ENCODE measurements at places on chromosomes 7 and 10.

- DNase-seq, result no peak
Observed at GRCh38 chr7:148791546-148791945, 92.5 kb downstream of the EZH2 start.

- no peak for DNase-seq
Observed at GRCh38 chr7:17661982-17662585, 278.2 kb downstream of the SNX13 start.

DNA sequence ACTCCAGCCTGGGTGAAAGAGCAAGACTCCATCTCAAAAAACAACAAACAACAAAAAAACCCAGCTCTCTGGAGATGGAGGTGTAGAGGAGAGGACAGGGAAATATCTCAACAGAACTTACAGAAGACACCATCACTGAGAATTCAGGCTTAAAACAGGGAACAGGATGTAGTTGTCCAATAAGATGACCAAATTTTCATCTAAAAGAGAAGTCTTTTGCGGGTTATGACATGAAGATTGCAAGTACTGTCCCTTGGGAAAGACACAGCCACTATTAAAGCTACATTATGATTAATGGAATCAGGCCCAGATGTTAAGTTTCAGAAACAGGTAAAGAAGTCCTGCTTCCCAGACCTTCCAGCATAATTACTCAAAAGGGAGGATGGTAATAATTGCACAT, 235.2 kb upstream of the NRP1 start:
- no peak for DNase-seq

- DNase-seq, result no peak
Observed at GRCh38 chr10:66642217-66642616, 283.6 kb upstream of the LRRTM3 start.

GRCh38 chr7:133345690-133346421, 93.0 kb downstream of the EXOC4 start:
- no peak for DNase-seq

DNA sequence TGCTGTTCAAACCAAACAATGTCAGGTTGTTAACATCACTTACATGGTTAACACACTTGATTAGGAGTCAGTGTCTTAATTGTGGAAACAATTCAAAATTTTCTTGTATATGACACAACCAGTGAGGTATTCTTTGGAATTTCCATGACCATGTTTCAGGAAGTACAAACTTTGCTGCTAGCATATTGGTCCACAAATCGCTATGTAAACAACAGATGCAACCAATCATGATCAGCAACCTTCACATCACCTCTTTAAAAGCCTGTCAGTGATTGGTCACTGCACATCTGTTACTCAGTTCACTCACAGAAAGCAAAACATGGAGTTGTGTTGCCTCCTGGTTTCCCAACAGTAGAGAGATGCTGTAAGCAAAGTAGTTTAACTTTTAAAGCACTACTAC, 108.9 kb upstream of the FAM3C start:
- no peak for DNase-seq

DNA sequence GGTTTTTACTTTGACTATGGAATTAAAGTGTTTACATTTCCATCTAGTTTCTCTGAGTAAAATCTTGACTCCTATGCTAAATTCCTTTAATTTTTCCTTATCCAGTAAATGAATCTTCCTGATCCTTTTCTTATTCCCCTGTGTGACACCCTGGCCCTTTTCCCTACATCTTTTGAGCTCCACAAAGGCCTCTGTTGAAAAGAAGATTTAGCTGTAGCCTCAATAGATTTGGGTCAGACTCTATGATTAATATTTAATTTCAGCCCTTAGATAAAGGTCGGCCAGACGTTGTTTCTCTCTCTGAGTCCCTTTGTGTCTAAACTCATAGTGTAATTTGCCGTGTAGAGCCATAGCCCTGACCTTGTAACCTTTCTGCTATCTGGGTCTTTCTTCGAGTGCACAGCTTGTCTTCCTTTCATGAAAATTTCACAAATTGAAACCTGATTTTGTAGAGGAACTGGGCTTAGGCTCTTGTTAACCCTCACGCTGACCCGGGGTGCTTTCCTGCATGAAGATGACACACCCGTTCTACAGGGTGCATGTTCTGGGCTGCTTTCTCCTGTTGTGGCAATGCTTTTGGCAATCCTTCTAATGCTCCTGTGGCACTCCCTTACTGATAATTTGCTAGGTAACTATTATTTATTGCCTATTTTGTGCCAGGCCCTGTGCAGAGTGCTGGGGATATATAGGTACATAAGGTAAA, 21.2 kb downstream of the LSMEM1 start:
- DNase-seq, result no peak

DNA sequence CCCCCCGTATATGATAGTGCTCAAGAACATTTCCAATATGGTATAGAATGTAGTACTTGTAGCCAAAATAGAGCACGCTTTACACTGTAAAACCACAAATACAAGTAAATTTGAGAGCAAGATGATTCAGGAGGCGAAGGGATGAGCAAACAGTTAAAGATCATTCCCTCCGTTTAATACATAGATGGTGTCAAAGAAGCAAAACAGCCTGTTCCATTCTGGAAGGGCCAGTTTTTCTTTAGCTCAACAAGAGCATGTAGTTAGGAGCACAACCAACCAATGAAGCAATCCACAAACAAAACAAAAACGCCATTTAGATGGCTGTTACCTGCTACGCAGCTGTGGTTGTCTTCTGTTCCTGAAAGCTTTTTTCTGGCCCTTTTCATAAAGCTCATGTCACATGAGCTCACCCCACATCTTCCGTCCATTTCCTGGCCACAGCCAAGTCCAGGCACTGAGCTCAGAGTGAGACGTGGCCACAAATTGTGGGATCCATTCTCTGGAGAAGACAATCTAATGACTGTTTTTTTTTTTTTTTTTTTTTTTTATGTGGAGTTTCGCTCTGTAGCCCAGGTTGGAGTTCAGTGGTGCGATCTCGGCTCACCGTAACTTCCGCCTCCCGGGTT, 185.6 kb downstream of the FANK1 start:
- DNase-seq, result no peak

All from hematopoietic multipotent progenitor cell (in vitro differentiated cells).